ENCODE measurements at places on chromosomes 4 and X.

- no peak for DNase-seq
Observed at GRCh38 chr4:122293374-122294365, 85.1 kb upstream of the ADAD1 start.

DNA sequence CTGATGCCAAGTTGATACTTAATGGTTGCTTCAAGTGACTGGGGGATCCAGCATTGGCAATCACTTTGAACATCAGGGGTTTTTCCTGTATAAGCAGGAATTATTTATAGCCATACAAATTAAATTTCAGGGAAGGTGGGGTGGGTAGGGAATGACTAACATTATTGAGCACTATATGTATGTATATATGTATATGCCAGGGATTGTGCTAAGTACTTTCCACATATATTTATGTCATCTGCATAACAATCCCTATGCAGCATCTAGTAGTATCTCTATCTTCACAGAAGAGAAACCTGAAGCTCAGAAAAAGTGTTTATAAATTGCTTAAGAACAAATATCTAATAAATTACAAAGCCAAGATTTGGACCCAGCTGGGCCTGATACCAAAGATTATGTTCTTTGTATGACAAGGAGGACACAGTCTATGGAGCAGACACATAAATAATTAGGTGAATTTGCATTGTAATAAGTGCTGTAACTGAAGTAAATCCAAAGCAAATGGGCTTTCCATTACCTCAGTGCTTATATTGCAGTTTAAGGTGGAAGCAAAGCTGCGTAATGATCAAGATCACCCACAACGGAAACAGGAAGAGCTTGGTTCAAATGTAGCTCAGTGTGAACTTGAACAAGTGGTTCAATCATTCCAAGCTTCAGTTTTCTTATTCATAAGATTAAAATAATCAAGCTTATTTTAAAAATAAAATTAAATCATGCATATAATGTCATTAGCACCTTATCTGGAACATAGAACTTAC lies 18.9 kb upstream of the RASGEF1B start:
- DNase-seq = no peak

DNA sequence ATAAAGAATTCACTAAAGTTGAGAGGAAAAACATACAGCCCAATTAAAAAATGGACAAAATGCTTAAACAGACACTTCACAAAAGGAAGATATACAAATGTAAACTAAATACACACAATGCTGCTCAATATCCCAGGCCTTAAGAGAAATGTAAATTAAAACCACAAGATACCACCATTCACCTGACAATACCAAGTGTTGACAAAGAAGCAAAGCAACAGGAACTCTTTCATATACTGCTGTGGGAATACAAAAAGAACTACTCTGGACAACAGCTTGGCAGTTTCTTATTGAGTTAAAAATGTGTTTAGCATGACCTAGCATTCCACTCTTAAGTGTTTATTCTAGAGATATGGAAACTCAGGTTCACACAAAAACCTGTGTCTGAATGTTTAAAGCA lies 71.3 kb downstream of the ABCB7 start:
- DNase-seq = no peak

DNA sequence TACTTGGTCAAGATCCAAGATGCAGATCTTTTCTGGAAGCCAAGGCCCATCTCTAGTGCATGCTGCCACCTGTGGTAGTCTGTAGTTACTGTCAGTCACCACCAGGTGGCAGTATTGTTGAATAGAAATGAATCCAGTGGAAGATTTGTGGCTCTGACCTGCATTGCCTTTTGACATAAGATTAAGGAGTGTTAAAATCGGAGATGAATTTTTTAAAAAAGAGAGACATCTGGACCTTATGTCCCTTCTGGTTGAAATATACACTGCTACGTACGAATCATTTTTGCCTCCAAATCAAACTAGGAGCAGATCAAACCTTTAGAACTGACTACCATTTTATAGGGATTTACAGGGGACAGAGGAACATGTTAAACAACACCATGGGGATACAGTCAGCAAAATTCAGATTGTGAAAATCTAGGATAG lies 46.9 kb upstream of the RHOH start:
- no peak for DNase-seq

GRCh38 chr4:36601864-36602495 lies 320.6 kb downstream of the DTHD1 start:
- DNase-seq = no peak

GRCh38 chr4:15910155-15910940 lies 28.2 kb downstream of the FGFBP1 start:
- no peak for DNase-seq

DNA sequence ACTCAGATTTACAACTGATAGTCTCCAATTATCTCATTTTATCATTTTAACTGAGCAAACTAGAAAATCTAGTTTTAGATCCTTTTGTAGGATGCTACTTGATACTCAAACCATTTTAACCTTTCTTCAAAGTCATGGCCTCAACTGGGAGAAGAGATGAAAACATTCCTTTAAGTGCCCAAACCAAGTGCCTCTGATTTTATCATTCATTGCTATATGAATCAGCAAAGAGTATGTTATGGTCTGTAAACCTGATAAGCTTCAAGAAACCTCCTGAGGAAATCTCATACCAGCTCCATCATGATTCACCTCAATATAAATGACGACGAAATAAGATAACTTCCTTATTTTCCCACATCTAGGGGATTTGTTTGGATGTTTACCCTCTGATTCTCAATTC lies 119.9 kb downstream of the FAM13A start:
- DNase-seq = no peak

DNA sequence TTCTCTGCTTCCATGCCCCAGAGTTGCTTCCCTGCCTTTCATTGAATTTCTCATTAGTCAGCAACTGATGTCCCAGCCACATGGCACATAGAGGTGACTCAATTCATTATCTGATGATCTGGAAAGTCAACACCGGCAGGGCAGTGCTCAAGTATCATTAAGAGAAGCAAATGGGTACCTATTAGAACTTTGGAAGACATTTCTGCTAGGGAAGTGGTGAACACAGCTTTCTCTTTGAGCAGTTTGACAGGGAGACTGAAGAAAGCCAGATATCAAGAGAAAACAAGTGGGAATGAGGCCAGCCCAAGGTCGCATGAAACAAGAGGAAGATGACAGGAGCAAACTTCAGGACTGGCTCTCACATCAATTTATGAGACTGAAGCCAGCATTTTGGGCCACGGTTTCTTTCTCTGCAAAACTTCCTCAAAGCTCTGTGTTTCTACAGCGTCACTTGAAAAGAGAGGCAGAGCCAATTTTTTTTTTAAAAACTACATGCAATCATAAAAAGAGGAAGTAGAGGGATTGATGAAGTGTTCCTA lies 108.3 kb upstream of the RPS6KA3 start:
- no peak for DNase-seq

DNA sequence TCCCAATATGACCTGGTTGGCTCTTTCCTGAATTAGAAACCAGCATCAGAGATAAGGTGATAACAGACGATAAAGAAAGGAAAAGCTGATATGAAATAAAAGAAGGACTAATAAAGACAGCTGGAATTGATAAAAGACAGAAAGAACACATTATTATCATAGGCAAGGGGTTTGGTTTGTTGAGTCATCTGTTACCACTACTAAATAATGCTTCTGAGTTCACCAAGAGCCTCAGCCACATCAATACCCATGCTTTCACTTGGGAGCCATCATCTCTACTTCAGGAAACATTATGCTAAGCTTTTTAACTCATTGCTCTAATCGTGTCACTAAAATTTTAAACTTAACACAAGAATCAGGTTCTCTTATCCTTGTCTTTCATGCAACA lies 27.6 kb downstream of the ANXA5 start:
- DNase-seq = no peak

All from cerebellar nuclear complex (tissue), 1 donor.